ENCODE measurements at places on chromosomes 3 and 15.

GRCh38 chr3:142588703-142589102, 7.5 kb upstream of the PLS1 start:
- DNase-seq = no peak

GRCh38 chr3:134325061-134325705, 49.1 kb downstream of the AMOTL2 start:
- no peak for DNase-seq

DNA sequence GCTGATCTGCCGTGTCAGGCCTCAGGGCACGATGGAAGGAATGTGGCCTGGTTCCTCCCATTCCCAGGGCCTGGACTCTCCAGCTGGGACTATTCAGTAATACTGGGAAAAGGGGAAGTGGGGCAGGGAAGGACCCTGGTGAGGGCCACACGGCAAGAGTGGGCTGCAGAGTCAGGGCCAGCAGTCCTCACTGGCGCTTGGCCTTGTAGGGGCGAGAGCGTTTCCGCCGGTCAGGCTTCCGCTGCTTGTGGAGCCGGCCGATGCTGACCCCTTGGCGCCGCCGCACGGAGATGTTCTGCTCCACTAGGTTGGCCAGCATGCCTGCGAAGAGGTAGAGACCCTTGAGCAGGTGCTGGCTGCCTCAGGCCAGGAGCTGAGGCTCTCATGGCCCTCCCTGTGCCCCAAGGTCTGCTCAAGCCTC, 42.8 kb downstream of the SEMA3G start:
- DNase-seq = peak; percentile 10

GRCh38 chr15:42449770-42450424, 41.0 kb downstream of the ZNF106 start:
- no peak for DNase-seq

GRCh38 chr15:25134546-25134945, 179.8 kb downstream of the SNRPN start:
- no peak for DNase-seq

GRCh38 chr15:80778964-80779657, at the start of gene CEMIP:
TSS of gene CEMIP (plus strand) at chr15:80779370. CDS start at chr15:80873880, 94,510 bp downstream.
- DNase-seq = peak; percentile 89

- DNase-seq = no peak
Measured at GRCh38 chr3:169813278-169813677, 574 bp upstream of the LRRC34 start.

GRCh38 chr3:102030661-102031060, 181.3 kb downstream of the NFKBIZ start:
- DNase-seq = no peak

DNA sequence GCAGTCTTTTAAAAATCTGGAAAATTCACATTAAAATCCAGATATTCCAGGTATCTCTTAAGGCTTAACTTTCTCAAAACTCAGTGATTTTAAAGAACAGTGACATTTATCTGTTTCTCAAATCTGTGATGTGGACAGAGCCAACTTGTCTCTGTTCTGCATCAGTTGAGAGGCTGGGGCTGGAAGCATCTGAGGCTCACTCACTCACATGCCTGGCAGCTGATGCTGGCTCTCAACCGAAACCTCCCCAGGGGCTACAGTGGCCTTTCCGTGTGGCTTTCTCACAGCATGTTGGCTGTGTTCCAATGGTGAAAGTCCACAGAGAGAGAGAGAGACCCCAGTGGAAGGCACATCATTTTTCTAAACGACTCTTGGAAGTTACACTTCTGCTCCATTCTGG, 53.5 kb downstream of the CEMIP start:
- peak; percentile 77 for DNase-seq

GRCh38 chr3:13147344-13147743, 74.1 kb upstream of the IQSEC1 start:
- DNase-seq = no peak

GRCh38 chr15:35054380-35054779, 30.7 kb downstream of the NANOGP8 start:
- no peak for DNase-seq

DNA sequence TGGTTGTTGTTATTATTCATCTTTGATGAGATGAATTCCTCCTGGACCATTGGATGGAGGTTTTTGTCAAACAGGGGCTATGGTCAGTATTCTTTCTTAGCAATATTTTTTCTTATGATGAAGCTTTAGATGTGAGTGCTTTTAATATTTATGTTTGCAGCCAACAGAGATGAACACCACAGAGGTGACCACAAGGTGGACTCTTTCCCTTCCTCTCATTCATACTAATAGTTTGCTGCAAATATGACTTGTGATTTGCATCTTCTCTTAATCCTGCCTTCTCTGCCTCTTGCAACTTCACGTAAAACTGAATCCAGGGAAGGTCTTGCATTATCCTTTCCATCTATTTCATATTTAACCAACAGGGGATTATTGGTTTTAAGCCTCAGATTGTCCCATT, 473.1 kb upstream of the UBE2E2 start:
- DNase-seq = no peak

DNA sequence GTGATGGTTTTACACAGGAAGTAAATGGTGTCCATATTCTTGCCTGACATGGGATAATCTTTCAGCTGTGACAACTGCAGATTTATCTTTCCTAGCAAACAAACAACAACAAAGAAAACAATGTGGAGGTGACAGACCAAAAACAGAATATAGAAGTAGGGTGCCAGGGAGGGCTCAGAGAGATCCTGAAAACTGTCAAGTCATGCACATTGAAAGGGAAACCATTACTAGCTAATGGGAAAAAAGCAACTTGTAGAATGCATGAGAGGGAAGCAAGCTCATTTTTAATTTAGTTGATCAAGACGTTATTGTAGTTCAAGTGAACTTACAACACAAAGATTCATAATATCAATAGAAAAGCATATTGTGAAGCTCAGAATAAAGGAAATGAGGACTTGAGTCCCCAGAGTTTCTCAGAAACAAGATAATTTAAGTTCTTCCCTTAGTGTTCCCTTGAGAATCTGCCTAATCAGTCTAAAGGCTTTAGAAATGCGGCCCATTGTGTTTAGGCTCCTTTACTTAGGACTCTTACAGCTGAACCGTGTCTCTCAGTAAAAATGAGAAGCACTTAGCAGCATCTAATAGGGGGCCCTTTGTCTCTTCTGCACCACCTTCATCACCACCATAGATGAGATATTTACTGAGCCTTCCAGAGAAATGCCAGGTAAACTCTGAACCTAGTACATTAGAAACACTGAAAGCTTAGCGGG, 115.6 kb upstream of the CADPS start:
- DNase-seq = no peak

DNA sequence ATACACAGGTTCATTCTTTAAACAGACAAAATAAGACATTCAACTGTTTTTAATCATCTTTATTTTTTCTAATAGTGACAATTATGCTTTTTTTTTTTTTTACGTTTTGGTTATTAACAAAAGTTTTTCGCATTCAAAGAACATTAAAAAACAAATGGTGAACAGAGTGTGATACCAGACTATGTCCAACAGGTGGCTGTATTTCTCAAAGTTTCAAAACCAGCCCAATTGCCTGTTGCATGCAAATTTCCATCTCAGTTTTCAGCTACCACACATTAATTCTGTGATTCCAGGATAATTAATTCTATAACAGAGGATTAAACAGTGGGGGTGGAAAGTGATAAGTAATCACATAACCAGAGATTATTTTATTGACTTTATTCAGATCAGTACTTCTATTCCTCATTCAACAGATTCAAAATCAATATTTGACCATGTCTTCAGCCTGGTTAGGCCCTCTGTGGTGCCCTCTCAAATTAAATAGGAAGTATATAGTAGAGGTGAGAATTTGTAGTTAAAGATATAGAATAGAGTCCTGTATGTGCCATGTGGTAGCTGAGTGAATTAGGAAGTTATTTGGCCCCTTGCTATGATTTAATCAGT, 122.2 kb upstream of the DCBLD2 start:
- DNase-seq = no peak

DNA sequence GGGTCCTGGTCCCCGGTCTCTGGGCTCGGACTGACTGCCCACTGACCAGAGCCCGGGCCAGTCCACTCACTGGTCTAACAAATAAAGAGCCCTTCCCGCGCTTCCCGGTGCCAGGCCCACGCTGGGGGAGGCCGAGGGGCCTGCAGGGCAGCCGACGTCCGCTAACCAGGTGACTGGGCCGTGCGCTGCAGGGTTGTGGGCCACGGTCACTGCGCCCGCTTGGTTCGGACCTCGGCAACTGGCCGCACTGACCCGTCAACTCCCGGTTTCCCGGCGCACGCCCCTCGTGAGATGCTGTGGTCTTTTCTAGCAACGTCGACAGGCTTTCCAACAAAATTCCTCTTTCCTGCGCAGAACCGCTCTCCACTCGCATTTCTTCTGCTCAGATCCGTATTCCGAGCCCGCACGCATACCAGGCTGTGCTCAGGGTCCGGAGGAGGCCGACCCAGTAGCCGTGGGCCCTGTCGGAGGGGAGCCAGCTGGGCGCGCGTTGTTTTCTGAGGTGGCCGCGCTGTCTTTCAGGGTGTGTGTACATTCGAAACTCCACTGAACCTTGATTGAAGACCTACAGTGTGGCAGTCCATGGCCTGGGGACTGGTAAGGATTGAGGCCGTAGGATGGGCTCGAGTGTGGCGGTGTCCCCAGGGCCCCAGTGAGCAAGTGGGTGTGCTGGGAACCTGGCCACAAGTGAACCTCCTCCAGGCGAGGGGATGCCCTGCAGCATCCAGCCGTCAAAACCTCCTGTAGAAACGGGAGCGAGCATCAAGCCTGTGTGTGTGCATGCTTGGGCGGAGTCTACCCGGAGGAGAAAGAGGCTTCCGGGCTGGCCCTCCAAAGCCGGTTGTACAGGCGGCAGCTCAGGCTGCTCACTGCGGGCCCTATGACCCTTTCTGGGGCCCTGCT, 875 bp upstream of the NT5DC2 start:
- DNase-seq = no peak

- DNase-seq = no peak
Measured at GRCh38 chr15:50697109-50697797, 10.7 kb upstream of the TRPM7 start.

GRCh38 chr15:28111543-28111942, 12.4 kb upstream of the OCA2 start:
- DNase-seq = no peak

DNA sequence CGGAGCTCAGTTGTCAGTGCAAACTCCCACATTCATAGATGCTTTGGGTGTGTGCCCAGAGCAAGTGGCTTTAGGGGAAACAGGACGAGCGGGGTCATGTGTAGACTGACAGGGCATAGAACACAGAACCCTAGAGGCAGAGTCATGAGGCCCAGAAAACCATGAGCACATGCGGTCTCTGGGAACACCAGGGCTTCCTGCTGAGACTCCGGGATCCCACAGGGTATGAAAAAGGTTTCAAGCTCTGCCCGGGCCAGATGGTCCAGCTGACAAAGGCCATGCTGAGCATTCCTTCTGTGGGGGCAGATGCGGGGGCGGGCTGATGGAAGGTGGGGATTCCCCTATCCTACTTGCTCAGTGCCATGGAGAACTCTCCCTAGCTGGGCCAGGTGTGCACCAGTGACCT, 44.8 kb downstream of the ROPN1B start:
- no peak for DNase-seq

DNA sequence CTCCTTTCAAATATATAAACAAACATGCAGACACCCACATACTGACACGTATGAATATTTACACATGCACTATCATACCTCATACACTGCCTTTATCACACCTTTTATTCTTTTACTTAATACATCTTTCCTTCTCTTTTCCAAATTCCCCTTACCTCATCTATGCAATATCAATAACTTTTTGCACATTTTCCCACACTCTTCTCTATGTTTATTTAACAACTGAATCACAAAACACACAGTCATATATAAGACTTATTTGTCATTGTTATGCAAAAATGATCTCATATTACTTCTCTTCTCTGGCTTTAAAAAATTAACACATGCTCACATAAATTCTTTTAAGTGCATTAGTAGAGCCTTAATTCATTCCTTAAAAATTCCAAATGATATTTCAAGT, 461.4 kb downstream of the DIPK2A start:
- no peak for DNase-seq

DNA sequence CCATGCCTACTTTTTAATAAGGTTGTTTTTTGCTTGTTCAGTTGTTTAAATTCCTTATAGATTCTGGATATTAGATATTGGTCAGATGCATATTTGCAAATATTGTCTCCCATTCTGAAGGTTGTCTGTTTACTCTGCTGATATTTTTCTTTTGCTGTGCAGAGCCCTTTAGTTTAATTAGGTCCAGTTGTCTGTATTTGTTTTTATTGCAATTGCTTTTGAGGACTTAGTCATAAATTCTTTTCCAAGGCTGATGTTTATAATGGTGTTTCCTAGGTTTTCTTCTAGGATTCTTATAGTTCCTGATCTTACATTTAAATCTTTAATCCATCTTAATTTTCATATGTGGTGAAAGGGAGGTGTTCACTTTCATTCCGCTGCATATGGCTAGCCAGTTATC, 77.4 kb downstream of the PTPRG start:
- no peak for DNase-seq

- DNase-seq = no peak
Measured at GRCh38 chr15:101194546-101195125, 57.2 kb downstream of the CHSY1 start.

DNA sequence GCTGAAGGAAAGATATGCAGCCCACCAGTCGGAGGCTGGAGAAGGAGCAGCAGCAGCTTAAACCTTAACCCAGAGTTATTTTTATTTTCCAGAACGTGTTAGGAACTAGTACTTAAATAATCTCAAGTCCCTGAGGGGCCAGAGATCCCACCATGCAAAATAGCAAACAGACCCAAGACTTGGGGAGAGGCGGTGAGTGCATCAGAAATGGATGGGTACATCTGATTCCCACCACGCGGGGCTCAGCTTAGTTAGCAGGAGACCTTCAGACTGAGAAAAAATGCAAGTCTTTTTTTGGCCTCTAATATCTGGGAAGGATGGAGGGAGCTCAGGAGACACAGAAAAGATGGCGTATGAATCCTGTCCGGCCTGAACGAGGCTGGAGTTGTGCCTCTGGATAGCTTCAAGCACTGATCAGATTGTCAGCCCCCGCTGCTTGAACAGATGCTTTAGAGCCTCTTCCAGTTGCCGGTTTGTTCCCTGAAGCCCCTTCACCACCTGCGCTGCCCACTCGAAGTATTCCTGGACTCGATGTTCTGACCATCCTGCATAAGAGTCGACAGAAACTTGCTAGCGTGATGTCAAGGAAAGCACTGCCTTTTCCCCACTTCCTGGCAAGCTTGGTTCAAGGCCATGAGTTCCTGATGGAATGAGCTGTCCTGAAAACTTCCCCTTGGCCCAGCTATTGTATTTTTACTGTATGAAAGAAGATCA, 1.3 kb downstream of the HDDC3 start:
- no peak for DNase-seq

GRCh38 chr3:30934208-30934550, 39.7 kb upstream of the GADL1 start:
- DNase-seq = no peak

DNA sequence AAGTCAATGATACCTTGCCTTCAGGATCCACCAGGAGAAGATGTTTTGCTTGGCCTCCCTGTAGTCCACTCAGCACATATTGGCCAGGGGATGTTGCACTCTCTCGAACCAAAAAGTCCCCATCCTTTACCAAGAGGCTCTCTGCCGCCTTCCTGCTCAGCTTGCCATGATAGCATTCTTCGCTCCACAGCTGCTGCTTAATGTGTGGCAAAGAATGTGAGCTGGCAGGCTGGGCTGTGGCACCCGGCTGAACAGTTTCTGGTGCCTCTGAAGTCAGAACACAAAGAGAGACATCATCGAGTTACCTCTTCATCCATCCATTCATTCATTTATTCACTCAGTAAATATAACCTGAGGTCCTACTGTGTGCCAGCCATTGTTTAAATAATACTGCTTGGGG, 23.9 kb upstream of the CEP152 start:
- DNase-seq = no peak

GRCh38 chr15:38920966-38921365, 356.4 kb upstream of the RASGRP1 start:
- DNase-seq = no peak

GRCh38 chr3:178325330-178325729, 210.9 kb upstream of the KCNMB2 start:
- no peak for DNase-seq
